ENCODE measurements at places on chromosomes 3 and 15.

DNA sequence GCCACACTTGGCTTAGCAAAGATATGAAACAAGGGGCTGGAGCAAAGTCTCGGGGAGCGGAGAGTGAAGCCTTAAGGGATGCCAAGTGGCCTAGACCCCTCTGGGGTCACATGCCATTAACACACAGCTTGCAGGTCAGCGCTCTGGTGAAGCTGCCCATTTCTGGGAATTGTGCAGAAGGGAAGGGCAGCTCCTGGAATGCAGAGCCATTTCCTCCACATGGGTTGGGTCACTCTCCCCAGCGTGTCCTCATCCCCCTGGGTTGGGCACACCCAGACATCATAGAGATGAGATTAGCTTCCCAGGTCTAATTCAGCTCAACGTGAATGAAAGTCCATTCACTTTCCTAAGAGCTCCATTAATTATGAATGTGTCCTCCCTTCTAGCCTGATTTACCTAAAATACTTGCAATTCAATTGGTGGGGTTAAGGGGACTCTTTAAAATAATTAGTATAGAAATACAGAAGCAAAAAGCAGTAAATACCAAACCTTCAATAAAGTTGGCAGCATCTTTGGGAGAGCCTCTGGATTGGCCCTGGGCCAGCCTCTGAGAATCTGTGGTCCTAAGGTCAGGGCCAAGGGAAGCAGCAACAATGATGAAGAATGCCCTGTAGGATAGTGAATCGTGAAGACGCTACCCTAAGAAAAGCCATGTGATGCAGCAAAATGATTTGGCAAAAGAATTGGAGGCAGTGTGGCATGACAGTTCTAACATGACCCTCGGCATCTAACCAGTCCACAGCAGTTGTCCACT, 17.8 kb downstream of the MRAS start:
- no peak for DNase-seq

DNA sequence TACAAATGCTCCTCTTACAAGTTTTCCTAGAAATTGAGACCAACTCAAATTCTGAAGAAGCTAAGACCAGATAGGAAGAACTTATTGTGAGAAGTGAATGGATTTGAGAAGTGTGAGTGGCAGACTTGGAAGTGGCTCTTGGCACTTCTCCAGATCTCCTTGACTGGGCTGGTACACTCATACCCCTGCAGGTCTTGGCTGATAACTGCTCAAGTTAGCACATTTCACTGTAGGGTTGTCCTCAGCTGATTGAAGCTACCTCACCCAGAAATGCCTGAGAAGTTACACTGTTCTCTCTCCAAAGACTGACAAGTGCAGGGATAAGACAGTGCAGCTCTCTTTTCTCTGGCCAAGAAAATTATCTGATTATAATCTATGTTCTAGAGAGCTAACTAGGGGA, 16.5 kb upstream of the CLDN1 start:
- DNase-seq = no peak

GRCh38 chr3:46479696-46480095, 15.0 kb upstream of the LTF start:
- DNase-seq = no peak

DNA sequence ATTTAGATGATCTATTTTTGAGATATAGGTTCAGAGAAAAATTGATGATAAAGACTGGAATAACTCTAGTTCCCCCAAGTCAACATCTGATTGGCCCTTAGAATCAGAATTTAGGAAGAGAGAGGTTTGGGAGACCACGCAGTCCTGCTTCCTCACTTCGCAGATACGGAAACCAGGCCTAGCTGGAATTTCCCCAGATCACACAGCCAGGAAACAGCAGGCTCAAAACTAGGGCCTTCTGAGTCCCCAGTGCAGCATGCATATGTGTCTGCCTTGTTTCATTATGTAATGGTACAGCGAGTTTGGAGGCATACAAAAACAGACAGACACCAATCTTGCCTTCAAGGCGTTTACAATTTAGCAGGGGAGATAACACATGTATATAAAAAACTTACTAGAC, 177.1 kb upstream of the ICE2 start:
- no peak for DNase-seq

DNA sequence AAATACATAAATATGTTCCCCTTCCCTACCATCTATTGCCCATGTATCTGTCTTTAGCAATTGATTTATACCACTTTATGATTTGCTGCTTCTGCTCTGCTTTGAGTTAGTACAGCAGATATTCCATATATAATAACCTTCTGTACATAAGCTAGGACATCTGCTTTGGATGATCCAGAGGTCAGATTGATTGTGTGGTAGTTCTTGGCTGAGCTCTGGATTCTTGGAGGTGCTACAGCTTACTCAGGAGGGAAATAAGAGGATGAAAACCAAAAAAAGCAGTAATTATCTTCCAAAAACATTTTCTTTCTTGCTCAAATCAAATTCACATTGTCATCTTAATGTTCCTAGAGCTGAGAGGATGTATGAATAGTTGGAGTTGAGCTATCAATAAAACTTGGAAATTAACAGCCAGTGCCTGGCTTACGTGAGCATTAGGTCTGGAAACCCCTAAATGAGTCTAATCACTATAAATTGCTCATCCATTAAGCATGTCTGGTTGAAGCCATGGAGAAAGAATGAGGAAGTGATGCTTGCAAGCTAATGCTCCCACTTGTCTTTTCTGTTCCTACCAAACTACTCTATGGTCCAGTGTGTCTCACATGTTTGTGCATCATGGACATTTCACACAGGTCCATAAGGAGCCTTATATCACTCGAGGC, 36.3 kb upstream of the TMEM42 start:
- no peak for DNase-seq

DNA sequence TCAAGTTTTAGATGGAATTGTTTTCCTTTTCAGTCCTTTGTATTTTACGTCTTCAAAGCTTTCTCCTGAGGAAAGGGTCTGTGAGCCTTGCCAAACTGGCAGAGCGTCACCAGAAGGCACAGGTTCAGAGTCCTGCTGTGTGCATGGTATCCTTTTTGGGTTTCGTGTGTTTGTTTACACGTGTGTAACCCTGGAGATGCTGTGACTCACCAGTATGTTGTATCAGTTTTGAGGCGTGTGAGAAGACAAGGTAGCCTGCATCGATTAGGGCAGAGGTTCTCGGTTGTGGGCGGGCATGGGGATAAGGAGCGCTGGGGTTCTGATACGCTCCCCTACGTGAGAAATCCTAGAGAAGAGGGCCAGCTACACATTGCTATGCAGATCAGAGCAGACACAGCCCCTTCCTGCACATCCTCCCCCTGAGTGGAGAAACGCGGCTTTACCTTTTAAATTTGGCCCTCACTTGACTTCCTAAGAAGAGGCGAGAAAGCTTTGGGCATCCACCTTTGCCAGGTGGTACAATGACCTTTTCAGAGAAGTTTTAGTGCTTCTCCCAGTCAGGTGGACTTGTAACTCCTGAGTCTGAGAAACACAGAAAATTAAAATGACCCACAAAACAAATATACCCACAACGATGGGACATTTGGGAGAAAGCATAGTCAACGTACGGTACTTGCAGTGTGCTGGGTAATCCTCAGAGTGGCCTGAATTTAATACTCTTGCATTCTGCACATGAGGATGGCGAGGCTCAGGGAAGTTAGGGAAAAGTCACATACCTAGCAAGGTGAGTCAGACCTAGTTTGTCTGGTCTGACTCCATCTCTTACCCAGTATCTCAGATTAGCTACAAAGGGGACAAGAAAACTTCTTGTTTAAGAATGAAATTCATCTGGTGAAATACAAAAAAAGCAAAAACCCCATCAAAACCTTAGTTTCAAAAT, 38.1 kb downstream of the TRAK1 start:
- no peak for DNase-seq

- DNase-seq = no peak
Measured at GRCh38 chr3:177080122-177080521, 117.2 kb downstream of the TBL1XR1 start.

- no peak for DNase-seq
Measured at GRCh38 chr3:130514681-130515080, 2.3 kb upstream of the COL6A6 start.

- no peak for DNase-seq
Measured at GRCh38 chr15:48374472-48374871, 43.2 kb downstream of the DUT start.

GRCh38 chr15:79922512-79923078, 25.8 kb upstream of the MTHFS start:
- DNase-seq = no peak
